ENCODE measurements at places on chromosomes 11 and 22.

DNA sequence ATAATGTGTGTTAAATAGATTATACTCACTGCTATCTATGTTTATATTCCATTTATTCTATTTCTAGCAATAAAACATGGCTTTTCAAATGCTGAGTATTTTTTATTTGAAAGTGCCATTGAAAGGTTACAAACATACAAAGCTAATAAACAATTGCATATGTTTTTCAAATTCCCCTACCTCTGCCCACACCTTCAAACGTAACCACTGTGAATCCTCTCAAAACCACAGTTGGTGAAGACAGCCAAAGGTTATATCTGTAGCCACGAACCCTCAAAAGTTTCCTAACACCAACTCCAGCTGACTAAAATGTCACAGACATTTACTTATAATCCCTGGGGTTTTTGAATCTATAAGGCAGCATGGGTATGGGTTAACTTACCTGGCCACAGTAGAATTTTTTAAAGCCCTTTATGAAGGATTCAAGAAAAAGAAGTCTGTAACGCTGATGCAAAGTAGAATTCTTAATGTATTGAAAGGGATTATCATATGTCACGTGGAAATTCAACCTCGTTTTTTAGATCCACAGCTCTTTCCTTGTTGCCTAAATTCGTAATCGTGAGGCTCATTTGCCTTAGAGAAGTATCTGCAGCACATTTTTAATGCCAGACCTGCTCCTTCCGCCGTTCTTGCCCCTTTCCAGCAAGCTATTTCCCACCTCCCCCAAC lies 122.5 kb upstream of the ZC3H12C start:
- DNase-seq = no peak

GRCh38 chr11:32511926-32512325 lies 71.7 kb upstream of the EIF3M start:
- DNase-seq = no peak

DNA sequence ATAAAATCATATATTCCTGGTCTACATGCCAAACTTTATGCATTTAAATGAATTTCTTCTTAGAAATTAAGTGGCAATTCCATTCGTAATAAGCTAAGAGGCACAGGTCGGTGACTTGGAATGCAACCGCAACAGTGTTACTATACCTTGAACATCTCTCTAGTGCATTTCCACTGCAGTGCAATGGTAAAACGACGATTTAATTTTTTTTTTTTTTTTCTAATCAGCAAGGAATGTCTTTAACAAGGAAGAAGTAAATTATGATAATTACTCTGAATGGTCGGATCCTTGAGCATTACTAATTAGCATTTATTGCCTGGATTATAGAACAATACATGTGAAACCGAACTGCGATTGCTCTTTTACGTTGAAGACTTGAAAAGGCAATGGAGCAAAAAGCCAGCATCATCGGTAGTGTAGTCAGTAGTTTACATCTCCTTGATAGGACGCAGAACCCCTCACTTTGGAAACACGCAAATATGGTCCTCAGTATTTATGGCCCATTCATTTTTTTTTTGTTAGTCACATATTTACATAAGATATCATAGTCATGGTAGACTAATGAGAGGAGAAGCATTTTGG lies 20.2 kb downstream of the BLID start:
- no peak for DNase-seq

- DNase-seq = peak; percentile 58
Measured at GRCh38 chr11:33017965-33018364, 2.3 kb downstream of the DEPDC7 start.

GRCh38 chr11:12409621-12410005 lies 32.2 kb downstream of the PARVA start:
- DNase-seq = no peak

DNA sequence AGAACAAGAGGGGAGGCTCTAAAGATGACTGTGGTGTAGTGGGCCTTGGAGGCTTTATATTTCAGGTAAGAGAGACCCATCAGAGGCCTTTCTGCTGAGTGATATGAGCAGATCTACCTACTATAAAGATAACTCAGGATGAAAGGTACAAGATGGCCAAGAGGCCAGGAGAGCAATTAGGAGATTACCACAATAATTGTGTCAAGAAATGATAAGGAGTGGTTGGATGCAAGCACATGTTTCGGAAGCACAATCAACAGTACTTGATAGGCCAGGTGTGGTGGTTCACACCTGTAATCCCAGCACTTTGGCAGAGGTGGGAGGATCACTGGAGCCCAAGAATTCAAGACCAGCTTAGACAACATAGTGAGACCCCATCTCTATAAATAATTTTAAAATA lies 43.8 kb downstream of the SIK3 start:
- no peak for DNase-seq

Data from HepG2 (cell line).